Lung (tissue), 17 donors: ENCODE measurements at places on chromosomes 5 and 9. TPM values are rescaled to one million over a fixed set of nuclear protein-coding genes. Genes with fewer than 3 reads are reported as not detected.

GRCh38 chr9:110446171-110446570 is 108.5 kb upstream of the TXNDC8 start:
- H3K36me3 ChIP-seq: no peaks in the 10 kb centered on the region
- no peak for DNase-seq
- no peaks in the 10 kb centered on the region for H3K4me1 ChIP-seq

DNA sequence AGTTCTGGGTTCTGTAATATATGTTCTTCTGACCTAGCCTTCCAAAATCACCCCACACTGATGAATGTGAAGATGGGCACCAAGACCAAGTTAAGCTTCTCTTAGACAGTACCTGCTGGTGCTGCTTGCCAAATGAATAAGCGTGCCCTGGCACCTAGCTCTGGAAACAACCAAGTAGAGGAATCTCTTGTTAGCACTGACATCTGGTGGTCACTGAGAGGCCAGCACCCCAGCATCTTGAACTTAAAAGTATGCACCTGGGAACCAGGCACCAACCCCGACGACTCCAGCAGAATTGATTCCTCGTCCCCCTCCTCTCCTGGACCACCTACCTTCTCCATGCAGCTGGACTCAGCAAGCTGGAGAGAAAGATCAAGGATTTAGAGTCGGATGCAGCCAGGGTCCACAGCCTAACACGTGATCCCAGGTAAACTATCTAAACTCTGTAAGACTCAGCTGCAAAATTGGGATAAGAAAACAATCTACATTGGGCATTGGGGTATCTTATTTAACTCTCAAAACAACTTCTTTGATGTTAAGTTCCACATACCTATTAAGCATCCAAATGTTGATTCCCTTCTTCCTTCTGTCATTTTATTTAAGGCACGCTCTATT is 89.8 kb downstream of the SLC1A3 start:
- H3K4me3 ChIP-seq: no peak overlapping the region
- no peak overlapping the region for H3K27ac ChIP-seq
- no peaks in the 10 kb centered on the region for H3K36me3 ChIP-seq
- H3K4me1 ChIP-seq: peaks cover 2% of the 10 kb centered on the region
- no peaks in the 10 kb centered on the region for H3K27me3 ChIP-seq

- H3K27me3 ChIP-seq: no peaks in the 10 kb centered on the region
- H3K4me3 ChIP-seq: no peak overlapping the region
- no peaks in the 10 kb centered on the region for H3K4me1 ChIP-seq
- H3K36me3 ChIP-seq: no peaks in the 10 kb centered on the region
Observed at GRCh38 chr5:38291355-38291754, 33.0 kb downstream of the EGFLAM start.

- no peaks in the 10 kb centered on the region for H3K36me3 ChIP-seq
- H3K27ac ChIP-seq: no peak overlapping the region
- no peaks in the 10 kb centered on the region for H3K4me1 ChIP-seq
Observed at GRCh38 chr9:124054582-124055227, 43.1 kb downstream of the LHX2 start.

The FOXD4 gene
- 1.1 TPM for total RNA-seq
